HS-5 (cell line): ENCODE measurements at places on chromosomes 4 and X.

- no peak for DNase-seq
Measured at GRCh38 chr4:173584506-173584905, 54.5 kb upstream of the HAND2 start.

- DNase-seq, result no peak
Measured at GRCh38 chrX:545452-545885, 85.1 kb upstream of the SHOX start.

- no peak for DNase-seq
Measured at GRCh38 chr4:108155373-108155772, 13.4 kb downstream of the LEF1 start.

DNA sequence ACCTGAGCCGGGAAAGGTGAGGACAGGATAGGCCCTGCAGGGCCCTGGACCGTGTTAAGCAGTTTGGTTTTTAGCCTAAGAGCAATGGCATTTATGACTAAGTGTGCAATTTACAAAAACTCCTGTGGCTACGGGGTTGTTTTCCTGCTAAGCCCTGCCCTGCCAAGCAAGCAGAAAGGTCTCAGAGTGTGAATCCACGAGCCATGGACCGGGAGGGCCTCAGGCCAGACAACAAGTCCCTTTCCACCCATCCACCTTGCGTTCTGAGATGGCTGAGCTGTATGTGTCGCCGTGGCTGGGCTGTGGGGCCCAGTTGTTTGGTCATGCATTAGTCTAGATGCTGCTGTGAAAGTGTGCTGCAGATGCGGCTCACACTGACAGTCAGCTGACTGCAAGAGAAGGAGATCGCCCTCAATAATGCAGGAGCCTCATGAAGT lies 33.9 kb upstream of the AFAP1 start:
- DNase-seq, result no peak

DNA sequence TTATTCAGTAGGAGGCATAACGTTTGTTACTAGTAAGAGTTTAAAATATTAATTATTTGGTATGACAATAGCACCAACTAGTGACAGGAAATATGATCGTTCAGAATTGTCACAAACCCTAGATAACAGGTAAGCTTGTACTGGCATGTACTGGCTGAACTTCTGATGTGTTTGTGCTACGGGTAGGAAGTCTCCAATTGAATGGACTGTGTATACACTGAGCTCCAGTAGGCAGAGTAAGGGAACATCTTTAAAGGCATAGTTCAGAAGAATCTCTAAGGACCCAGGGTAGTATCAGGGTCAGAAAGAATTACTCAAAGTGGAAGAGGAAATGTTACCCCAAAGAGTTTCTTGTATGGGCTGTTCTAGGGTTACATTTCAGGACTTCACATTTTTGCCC lies 230.4 kb downstream of the EDA2R start:
- DNase-seq, result no peak

- DNase-seq, result no peak
Measured at GRCh38 chr4:187218705-187219245, 495.1 kb upstream of the FAT1 start.
